ENCODE measurements at places on chromosomes 2 and 18.

DNA sequence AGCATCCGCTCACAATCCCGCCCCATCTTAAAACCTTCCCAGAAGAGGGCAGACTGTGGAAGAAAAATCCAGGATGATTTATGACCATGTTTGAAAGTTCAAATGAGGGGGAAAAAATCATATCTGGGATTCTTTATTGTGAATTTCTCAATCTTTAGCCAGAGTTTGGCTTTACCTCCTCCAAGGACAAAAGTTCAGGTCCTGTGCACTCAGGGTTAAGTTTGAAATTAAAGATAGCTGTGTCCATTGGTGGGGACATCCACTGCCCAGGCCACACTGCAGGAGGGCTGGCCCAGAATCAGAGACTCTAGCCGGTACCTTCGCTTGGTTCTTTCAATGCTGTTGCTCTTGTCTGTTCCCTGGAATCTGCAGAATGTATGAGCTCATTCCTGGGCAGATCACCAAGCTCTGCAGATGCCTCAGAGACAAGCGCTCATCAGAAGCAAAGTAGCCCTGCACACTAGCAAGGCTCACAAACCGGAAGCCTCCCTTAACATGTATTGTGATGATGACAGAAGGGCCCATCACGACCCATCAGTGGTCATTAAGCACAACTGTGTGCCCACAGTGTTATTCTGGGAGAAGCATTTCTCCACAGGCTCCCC, 375.3 kb upstream of the KLHL29 start:
- peak; percentile 39 for DNase-seq

DNA sequence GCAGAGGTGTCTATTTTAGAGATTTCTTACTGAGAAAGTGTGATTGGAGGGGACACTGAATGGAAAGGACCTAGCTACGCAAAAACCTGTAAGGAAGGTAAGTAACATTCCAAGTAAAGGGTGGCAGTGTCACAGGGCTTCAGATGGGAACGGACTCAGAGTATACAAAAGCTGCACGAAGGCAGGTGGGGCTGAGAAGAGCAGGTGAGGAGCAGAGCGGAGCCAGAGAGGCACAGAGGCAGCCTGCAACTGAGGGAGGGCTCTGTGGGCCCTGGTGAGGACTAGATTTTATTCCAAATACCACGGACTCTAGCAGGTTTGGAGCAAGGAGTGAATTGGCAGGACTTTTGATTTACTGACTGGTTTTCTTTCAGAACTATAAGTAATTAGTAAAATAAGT, 331.3 kb upstream of the PKDCC start:
- DNase-seq, result no peak

DNA sequence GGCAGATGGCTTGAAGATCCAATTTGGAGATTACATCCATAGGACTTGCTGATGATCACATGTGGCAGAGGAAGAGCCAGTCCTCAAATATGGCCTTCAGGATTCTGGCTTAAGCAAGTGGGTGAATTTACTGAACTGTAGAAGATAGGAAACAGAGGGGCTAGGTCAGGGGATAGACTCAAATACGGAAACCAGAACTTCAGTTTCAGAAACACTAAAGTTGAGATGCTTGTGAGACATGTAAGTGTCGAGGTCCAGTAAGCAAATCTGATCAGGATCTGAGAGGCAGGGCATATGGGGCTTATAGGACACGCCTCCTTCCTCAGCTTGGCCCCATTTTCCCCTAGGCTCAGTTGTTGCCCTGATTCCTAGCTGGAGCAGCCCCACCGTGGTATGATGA, 107.7 kb downstream of the LBH start:
- no peak for DNase-seq

GRCh38 chr2:37523814-37524362, 147.6 kb downstream of the CDC42EP3 start:
- DNase-seq, result peak; percentile 22

- DNase-seq, result no peak
Observed at GRCh38 chr2:226334981-226335720, 464.5 kb downstream of the IRS1 start.

DNA sequence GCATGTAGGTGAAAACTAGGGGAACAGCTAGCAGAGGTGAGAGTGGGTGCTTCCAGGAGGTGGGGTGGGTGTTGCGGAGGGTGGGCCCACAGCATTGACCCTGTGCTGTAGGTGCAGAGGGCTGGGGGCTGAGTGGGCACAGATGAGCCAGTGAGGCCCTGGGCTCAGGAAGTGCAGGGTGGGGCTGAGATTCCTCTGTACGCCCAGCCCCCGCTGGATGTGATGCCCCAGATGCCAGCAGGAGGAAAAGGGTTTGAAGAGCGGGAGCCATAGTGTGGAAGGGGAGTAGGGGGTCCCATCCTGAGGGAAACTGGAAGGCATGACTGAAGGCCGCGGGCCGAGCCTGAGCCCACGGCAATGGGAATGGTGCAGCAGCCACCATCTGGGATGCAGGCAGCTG, 14.1 kb upstream of the OTOS start:
- no peak for DNase-seq

- DNase-seq, result no peak
Observed at GRCh38 chr18:51998711-51999110, 341.3 kb upstream of the DCC start.

- no peak for DNase-seq
Observed at GRCh38 chr2:8488001-8488738, 193.7 kb upstream of the ID2 start.

- DNase-seq, result peak; percentile 18
Observed at GRCh38 chr2:46490521-46491141, 11.3 kb downstream of the TMEM247 start.

DNA sequence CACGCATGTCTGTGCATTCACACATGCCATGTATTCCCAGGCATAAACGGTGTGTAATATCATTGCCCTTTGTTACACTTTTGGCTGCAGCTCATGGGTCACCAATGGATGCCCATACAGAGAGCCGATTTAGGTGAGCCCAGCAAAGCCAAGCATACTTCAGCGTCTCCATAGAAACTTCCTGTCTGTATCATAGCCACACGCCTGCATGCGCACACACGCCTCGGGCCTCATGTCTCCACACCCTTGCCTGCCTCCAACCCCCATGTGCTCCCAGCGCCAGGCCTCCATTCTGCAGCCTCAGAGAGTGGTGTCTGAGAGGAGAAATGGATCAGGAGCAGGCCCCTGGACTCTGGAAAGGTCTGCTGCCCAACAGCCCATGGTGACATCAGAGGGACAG, 33.5 kb upstream of the SELENOI start:
- no peak for DNase-seq

GRCh38 chr2:10665833-10666232, 23.9 kb downstream of the NOL10 start:
- DNase-seq, result no peak

DNA sequence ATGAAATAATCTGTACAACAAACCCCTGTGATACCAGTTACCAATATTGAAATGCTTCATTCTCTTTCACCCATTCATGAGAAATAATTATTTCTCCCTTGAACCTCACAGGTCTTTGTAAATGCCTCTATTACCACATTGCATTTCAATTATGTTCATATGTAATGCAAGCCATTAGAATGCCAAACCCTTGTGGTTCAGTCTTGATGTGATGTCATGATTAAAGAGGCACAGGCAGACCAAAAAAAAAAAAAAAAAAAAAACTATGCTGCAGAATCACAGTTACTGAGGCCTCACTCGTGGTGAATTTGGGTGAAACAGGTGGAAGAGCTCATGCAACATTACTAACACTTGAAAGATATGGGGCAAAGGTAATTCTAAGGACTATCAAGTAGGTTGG, 9.4 kb upstream of the EPG5 start:
- no peak for DNase-seq

DNA sequence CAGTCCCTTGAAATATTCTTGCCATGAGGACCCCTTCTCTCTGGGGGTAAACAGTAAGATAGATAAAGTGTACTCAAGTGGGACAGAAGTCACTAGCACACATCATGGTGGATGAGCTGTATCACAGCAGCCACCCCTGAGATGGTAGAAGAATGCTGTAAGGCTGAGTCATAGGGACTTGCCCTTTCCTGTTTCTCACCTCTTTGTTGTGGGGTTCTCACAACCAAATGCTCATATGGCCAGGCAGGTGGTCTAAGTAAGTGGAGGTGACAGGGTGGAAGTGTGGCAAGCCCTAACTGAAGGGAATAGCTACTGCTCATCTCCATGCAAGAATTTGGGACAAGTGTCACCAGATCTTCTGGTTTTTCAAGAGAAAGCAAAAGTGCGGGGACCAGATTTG, 202.7 kb upstream of the SLC14A2 start:
- no peak for DNase-seq

DNA sequence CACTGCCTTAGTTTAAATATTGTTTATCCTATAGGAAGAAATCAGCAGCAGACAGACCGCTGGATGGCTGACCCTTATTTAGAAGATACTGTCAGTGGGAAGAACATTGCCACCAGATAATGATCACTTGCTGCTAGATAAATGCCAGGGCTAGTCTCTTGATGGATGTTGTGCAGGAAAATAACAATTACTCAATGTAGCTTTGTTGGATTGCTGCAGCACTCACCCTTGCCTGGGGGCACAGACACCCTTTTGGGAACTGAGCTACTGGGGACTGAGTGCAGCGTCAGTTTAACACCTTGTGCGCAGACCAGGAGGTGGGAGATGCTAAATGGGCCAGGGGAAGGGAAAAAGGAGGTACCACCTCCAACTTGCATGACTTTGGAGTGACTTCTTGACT, 64.2 kb upstream of the CAPN13 start:
- no peak for DNase-seq

DNA sequence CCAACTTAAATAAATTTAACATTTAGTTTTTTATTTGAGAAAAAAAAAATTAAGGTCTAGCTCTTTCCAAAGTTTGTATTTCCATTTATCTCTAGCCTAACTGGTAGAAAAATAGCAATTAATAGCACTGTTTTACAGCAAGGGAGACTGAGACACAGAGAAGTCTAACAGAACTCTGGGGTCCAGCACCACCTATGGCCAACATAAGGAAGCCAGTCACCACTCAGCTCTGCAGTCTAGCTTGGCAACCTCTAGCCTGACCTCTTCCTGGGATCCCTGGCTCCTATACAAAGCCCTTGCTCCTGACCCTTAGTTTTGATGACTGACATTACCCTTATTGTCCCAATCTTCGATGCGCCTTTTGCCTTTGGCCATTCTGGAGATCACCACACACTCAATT, 114.1 kb upstream of the TLK1 start:
- no peak for DNase-seq

DNA sequence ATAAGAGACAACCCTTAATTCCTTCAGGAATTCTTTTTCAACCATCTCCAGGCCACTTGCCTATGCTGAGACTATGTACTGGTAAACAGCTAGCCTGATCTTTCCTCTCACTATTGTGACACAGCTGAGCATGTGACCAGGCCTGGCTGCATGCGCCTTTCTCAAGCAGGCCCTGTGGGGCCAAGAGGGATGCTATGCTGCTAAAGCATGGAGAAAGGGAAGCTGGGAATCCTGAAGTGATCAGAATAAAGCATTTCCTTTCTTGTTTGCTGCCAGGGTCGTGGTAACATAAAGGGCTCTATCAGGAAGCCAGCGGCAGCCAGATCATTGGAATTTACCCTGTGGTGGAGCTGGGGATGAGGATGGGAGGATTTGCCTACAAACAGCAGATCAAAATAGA, 29.8 kb upstream of the LCLAT1 start:
- DNase-seq, result peak; percentile 80

- no peak for DNase-seq
Observed at GRCh38 chr2:67904566-67904965, 158.2 kb downstream of the C1D start.

GRCh38 chr2:40658941-40659340, 207.1 kb upstream of the SLC8A1 start:
- DNase-seq, result no peak

DNA sequence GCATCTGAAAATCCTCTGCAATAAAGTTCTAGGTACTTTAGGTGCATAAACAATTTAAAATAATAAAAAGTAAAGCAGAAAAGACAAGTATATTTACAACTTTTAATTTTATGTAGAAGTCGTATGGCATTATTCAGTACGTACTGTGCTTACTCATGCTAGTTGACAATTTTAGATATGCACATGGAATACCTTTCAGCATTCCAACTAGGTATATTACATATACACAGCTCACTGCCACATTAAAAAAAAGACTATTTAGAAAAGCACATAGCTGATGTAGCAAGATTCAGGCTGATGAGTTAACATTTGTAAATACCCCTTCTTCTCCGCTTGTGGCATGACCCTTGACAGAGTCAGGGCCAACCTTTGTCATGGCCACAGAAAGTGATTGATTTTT, 171.2 kb downstream of the FBXO15 start:
- DNase-seq, result no peak

GRCh38 chr18:79204889-79205807, 136.0 kb downstream of the ATP9B start:
- no peak for DNase-seq

GRCh38 chr2:232338759-232339106, 39.8 kb upstream of the ALPP start:
- no peak for DNase-seq

- DNase-seq, result peak; percentile 28
Observed at GRCh38 chr2:74552914-74553811, 579 bp downstream of the LOXL3 start.

- peak; percentile 70 for DNase-seq
Observed at GRCh38 chr2:230895536-230896345, 29.3 kb downstream of the GPR55 start.

DNA sequence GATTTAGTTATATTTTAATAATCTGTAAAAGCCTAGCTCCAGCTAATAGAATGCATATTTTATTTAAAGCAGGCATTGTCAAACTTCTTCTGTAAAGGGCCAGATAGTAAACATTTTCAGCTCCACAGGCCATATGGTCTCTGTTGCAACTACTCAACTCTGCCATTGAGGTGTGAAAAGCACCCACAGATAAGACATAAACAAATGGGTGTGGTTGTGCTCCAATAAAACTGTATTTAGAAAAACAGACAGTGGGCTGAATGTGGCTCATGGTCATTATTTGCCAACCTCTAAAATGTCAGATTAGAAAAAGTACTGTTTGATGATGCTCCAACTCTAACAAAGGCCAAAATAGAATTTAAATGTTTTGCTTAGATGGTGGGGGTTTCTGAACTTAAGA, 519.9 kb downstream of the RNF144A start:
- no peak for DNase-seq

GRCh38 chr2:154960802-154961583, 262.5 kb downstream of the KCNJ3 start:
- DNase-seq, result no peak

DNA sequence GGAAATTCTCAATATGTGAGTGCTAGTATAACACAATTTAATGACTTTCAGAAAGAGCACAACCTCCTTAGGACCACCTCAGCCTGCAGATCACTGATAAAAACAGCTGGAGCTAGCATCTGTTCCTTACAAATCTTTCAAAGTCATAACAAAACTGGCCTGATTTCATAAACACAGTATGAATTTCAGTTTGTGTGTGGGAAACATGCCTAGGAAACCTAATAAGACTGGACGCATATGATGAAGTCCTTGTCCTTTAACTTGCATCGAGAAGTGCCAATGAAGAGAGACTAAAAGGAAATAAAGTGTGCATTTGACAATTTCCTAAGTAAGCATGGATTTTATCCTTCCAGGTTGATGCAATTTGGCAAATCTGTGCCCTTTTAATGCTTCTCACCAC, 74.1 kb upstream of the KLHL14 start:
- DNase-seq, result no peak

GRCh38 chr2:202031246-202031951, 2.3 kb upstream of the FZD7 start:
- DNase-seq, result no peak
